Gastrocnemius medialis (tissue), 4 donors: ENCODE measurements at places on chromosomes 5 and 9.

DNA sequence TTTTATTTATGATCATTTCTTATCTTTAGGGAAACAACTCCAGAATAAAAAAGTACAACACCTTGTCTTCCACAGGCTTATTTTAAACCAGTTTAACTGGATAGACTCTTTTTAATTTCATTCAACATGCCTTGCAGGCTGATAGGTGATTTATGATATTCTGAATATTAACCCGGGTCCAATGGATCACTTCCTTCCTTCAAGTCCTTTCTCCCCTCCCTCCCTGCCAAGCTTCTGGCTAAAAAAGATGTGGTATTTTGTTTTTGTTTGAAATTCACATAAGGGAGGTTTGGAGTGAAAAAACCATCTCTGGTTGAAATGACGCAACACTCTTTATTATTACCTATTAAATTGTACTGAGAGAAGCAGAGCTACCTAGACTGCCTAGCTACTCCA is 265.3 kb downstream of the MLLT3 start:
- no peak for DNase-seq

DNA sequence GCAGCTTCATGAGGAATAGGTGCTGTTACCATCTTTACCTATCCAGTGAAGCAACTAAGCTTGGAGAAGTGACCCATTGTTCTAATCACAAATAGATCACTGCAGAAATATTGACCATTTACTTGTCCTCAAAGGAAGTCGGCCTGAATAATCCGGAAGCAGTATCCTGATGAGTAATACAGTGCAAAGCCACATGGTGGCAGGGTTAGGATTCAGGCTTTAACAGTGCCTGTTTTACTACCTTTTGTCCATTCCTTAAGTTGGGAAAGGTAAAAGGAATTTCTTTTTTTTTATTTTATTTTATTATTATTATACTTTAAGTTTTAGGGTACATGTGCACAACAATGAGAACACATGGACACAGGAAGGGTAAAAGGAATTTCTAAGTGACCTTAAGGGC is 336.3 kb downstream of the KDM4C start:
- DNase-seq = no peak

DNA sequence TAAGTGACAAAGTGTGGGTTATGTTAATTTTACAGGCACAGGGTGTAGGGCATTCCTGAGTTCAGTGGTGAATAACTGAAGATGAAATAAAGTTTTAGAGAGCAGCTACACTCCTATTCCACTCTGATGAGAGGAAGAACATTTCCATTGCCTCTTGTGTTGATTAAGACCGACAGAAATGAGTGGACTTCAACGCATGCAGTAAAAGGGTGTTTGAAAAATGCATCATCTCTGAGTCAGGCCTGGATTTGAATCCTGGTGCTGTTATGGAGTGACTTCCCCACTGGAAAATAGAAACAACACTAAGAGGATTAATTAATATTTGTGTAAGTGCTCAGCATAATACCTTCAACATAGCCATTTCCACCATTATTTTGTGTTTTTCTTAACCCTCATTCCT is 86.3 kb downstream of the PRR16 start:
- DNase-seq = no peak

DNA sequence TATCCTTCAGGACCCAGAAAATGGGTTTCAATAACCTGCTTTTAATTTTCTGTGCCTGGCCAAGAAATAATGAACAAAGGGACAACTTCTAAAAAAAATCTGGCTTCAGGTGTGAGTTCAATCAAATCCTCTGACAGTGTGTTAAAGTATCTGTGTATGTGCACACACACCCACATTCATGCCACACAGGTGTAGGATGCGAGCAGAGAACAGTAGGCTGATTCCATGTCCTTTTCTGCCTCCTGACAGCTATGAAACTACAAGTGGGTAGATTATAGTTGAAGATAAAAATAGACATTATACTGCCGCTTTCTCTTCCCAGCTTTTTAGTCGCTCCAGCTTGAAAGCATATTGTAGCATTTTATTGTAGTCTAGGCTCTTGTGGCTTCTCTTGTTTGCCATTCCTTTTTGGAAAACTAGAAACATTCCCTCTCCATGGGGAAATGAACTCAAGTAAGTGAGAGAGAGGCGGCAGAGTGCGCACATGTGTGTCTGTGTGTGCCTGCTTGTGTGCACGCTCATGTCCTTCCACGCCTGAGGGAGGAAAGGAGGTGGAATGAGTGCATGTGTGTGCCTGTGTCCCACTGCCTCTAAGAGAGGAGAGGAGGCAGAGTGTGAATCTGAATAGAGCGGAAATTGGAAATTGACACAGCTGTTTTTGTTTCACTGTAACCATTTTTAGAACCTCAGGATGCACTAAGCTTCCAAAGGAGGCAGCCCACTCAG is 273.0 kb downstream of the ELAVL2 start:
- no peak for DNase-seq

- DNase-seq = no peak
These were observed 19.6 kb downstream of the TJP2 start for GRCh38 chr9:69193685-69194032.

DNA sequence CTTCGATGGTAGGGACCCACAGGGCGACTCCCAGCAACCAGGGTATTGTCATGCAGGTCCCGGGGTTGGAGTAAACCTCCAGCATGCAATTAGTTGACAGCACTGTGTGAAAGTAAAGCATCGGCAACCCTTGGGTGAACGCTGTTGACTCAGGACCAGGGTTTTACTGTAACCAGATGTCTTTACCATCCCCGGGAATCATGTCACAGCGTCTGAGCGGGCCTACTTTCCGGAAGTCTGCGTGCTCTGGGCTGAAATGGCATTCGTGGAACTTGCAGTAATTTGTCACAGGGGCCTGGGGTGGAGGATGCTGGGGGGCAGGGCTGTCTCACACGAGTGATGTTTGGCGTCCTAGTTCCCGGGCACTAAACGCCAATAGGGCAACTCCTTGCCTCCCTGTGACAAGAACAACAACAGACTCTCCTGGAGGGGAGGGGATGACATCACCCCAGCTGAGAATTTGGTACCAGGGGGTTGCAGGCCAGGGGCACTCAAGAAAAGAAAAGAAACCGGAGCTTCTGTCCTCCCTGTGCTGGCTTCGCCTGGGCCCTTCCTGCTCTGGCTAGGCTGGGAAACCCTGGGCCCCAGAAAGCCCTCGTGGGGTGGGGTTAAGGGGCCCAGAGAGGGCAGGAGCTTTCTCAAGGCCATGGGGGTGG is 10.1 kb upstream of the UBAC1 start:
- no peak for DNase-seq

- DNase-seq = no peak
These were observed 60.3 kb downstream of the TENT4A start for GRCh38 chr5:6773342-6774035.

DNA sequence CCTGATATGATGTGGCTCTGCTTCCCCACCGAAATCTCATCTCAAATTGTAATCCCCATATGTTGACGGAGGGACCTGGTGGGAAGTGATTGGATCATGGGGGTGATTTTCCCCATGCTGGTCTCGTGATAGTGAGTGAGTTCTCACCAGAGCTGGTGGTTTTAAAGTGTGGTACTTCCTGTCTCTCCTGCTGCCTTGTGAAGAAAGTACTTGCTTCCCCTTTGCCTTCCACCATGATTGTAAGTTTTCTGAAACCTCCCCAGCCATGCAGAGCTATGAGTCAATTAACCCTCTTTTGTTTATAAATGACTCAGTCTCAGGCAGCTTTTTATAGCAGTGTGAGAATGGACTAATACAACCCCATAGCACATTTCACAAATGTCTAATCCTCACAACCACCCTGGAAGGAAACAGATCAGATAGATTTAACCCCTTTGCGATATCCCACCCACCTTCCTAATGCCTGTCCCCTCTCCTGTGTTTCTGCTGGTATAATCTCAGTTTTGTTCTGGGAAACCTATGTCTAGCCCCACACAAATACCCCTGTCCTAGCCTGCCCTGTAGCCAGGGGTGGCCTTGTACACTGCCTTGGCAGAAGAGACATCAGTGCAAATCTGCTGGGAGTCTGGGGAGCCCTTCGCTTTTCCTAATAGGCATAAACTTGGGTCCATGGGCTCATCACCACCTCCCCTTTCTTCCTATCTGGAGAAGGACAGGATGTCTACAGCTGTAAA is 157.0 kb upstream of the RAI14 start:
- DNase-seq = no peak

DNA sequence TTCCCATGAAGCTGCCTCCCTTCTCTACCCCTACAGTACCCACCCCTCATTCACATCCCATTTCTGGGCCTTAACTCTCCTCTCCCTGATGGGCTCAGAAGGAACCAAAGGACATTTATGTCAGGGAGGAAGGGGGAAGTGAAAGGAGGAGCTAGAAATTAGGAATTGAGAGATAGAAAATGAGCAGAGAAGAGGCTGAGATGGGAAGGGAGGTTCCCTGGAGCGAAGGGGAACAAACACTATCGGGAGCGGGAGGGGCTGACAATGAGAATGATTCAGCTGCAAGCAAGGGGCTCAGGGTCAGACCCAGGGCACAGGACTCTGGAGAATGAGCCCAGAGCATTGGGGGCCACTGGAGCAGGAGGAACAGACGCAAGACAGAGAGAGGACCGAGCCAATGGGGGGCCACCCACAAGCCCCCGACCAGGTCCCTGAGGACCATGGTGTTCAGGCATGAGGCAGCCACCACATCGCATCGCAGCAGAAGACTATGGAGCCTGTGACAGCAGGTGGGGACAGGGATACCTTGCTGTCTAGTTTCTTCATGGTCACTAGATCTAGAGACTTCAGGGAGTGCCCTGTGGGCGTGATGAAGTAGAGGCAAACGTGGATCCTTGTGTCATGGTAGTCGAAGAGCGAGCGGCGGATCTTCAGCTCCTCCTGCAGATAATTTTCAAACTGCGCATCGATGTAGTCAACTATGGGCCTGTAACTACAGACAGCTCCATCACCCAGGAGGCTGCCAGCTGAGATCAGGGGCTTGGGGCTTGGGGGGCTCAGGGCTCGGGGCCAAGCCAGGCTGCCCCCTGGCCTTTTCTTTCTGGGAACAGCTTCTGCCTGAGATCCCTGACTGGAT is 13.6 kb downstream of the SEPTIN8 start:
- DNase-seq = no peak
